ENCODE measurements at places on chromosomes 6 and 20.

- DNase-seq = no peak
These were observed 20.3 kb downstream of the SNTA1 start for GRCh38 chr20:33423141-33423834.

DNA sequence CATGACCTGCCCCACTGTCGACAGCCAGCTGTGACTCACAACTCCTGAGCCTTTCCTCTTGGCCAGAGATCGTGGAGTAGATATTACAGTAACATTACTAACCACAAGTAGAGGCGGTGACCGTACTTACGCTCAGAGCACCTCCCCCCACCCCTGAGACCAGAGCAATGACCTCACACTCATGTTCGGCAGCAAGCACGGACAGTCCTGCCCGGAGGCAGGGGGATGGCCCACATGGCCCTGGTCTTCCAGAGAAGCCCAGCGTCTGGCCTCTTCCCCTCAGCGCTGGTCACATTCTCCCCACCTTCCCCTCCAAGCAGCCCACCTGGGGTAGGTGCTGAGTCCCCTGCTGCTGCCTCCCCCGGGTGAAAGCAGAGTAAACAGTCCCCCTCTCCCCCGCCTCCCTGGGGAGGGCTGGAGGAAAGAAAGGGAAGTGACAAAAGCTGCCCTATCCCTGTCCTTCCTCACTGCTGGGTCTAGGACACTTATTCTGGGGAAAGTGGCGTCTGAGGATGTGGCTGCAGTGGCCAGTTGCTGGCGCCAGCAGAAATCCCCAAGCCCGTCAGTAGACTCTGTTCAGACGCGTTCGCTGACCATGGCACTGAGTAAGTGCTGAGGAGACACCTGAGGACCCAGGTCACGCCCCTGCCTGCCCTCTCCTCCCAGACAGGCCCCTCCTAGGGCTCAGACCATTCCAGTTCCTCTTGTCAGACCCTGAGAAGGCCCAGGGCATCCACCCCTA is 68.5 kb downstream of the MRPL14 start:
- DNase-seq = no peak

- no peak for DNase-seq
These were observed 12.6 kb downstream of the DYNLT1 start for GRCh38 chr6:158631678-158632537.

DNA sequence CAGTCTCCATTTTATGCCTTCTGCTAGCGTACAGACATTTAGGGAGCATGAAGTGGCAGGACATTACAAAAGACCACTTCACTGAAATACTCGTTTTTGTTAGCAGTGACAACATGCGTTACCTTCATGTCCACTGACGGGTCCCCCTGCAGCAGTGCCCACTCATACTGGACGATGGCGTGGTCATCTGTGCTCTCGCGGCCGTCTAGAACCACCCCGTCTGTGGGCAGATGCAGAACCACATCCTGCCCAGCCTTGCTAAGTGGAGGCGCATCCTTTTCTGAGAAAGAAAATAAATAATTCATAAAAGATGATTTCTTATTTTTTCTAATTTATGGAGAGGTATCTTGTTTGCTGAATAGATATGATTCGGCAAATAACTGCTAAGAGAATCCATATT is 11.3 kb downstream of the LRP11 start:
- DNase-seq = no peak

- DNase-seq = no peak
These were observed 14.8 kb downstream of the DDX43 start for GRCh38 chr6:73409395-73409794.

- no peak for DNase-seq
These were observed 58.5 kb downstream of the HS3ST5 start for GRCh38 chr6:114284281-114284680.

- DNase-seq = no peak
These were observed 132.6 kb downstream of the PRL start for GRCh38 chr6:22164236-22164635.

DNA sequence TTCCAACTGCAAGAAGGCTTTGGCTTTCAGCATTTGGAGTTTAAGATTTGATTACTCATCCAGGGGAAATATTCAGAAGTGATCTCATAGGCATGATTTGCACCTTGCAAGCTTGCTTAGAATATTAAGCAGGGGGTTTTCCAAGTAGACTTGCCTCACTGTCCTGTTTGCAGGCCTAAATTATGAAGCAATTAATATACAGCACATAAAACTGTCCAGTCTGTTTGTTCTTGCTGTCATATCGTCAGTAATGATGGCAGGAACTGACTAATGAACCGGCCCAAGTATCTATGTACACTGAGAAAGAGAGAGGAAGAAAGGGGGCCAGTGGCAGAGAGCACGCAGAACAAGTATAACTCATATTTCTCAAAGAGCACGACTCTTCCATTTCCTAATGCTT is 212.5 kb upstream of the SUPT3H start:
- no peak for DNase-seq

- peak; percentile 3 for DNase-seq
These were observed 287.6 kb upstream of the SOX4 start for GRCh38 chr6:21305893-21306332.

DNA sequence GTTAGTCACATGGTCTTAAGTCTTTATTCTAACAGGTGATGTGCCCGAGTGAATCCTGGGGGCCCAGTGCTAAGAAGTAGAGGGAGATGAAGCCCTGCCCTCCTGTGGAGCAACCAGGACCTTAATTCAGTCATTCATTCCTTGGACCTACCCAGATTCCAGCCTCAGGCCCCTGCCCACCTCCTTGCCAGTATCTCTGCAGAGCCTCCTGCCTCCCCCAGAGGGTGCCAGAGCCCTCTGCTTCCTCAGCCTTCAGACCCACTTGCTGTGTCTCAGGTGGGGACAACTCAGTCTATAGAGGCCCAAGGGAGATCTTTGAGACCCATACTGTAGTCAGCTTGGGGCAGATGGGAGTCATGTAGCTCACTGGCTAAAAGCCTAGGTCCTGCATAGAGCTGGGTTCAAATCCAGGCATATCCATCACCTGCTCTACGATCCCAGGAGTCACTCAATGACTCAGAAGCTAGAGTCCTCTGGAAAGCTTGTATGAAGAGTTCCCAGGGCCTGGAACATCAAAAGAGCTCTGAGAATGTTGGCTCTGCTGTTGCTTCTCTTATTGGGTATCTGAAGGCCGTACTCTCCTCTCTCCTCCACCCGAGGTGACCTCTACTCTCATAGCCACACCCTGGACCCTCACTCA is 3.9 kb upstream of the SIGLEC1 start:
- DNase-seq = no peak

DNA sequence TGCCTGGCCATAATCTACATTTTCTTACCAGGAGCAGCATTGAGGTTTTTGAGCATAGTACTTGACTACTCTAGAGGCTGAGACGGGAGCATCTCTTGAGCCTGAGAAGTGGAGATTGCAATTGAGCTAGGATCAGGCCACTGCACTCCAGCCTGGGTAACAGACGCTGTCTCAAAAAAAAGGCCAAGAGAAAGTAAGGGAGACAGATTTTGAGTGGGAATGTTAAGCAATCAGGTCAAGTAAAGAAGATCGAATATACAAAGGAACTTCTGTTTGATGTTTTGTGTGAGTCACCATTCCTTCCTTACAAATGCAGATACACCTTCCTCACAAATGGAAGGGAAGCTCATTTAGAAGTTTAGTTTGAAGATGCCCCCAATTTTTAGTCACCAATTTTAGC is 4.4 kb downstream of the PNRC1 start:
- no peak for DNase-seq

GRCh38 chr6:12291071-12291838 is 1.1 kb downstream of the EDN1 start:
- DNase-seq = no peak

- no peak for DNase-seq
These were observed 508.9 kb upstream of the JAG1 start for GRCh38 chr20:11182720-11183119.

DNA sequence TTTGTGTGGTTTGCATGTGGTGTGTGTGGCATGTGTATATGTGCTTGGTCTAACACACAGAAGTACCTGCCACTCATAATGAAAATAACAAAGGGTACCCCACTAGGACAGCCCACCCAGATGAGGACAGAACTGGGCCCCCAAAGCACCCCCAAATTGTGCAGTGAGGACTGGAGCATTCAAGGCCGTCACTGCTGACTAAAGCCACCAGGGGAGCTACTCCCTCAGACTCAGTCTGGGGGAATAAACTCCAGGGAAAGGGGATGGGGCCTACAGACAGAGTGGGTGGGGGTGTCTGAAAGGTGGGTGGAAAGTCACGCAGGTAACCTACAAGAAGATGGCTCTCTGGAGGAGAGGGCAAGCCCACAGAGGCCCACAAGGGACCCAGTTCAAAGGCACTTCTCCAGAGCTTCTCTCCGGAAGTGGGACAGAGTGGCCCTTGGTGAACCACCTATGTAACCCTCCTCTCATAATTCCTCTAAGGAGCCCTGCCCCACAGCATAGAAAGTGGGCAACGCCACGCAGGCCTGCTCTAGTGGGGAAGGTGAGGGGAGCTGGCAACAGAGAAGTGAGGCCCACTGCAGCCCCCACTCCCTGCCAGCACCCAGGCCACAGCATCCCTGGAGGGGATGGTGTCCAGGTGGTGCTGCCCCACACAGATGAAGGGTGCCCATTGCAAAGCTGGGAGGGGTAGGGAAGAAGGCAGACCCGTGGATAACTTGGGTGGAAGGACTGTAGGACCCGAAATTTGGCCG is 122.8 kb upstream of the MAFB start:
- DNase-seq = no peak

- DNase-seq = no peak
These were observed 119.9 kb upstream of the ARID1B start for GRCh38 chr6:156657296-156657695.

DNA sequence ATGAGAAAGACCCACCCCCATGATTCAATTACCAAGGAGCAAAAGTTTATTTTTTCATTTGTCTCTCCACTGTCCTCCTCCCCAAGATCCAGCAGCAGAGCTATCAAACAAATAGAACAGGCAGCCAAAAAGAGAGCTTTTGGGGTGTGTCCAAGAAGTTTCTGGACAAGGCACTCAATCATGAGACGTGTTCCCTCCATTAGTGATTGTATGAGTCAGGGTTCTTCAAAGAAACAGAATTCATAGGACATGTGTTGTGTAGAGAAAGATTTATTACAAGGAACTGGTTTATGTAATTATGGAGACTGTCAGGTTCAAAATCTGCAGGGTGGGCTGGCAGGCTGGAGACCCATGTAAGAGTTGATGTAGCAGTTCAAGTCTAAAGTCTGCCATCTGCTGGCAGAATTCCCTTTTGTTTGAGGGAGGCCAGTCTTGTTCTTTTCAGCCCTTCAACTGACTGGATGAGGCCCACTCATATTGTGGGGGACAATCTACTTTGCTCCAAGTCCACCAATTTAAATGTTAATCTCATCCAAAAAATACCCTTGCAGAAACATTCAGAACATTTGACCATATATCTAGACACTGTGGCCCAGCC is 248.1 kb upstream of the OPRM1 start:
- no peak for DNase-seq

- no peak for DNase-seq
These were observed 508.3 kb downstream of the BMP2 start for GRCh38 chr20:7275645-7276237.

GRCh38 chr20:60892095-60892813 is 359.8 kb upstream of the CDH4 start:
- no peak for DNase-seq

- no peak for DNase-seq
These were observed at the start of gene OPRM1 for GRCh38 chr6:154039231-154039842. Gene OPRM1 (plus strand): TSS chr6:154039240. CDS start chr6:154039545, 305 bp downstream.

DNA sequence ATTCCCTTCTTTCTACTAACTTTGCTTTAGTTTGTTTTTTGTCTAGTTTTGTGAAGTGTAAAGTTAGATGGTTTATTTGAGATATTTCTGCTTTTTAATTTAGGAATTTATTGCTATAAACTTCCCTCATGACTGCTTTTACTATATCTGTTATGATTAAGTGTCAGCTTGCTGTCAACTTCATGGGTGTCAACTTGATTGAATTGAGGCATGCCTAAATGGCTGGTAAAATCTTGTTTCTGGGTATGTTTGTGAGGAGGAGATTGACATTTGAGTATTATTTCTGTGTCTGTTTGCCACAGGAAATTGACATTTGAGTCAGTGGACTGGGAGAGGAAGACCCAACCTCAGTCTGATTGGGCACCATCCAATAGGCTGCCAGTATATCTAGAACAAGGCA is 1147.0 kb upstream of the EYS start:
- no peak for DNase-seq

DNA sequence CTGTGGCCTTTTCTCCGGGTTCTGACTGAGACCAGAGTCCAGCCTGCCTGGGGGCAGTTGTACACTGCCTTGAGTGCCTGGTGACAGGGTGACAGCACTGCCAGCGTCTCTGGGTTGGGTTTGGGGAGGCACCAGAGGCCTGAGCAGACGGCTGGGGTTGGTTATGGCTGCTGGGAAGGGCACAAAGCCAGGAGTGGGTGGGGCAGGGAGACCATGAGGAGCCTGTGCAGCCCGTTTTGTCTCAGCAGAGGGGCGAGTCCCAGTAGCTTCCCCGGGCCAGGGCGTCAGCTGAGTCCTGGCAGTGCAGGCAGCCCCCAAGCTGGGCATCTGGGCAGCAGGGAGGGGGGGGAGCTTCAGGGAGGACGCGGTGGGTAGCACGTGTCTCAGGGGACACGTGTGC is 15.3 kb upstream of the SULF2 start:
- no peak for DNase-seq

GRCh38 chr6:80959034-80959433 is 793.4 kb downstream of the TENT5A start:
- DNase-seq = no peak

DNA sequence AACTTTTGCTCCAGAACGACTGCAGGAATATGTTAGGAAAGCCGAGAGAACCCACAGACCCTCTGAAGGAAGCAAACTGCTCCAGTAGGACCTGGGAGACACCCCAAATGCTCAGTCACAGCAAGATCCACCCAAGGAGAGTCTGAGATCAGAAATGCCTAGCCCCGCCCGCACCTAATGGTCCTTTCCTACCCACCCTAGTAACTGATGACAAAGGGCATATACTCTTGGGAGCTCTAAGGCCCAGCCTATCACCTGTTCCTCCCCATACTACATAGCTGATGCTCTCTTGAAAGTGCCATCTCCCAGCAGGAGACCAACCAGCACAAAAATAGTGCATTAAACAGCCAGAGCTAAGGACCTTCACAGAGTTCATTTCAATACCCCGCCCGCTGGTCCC is 67.6 kb downstream of the CD2AP start:
- no peak for DNase-seq

DNA sequence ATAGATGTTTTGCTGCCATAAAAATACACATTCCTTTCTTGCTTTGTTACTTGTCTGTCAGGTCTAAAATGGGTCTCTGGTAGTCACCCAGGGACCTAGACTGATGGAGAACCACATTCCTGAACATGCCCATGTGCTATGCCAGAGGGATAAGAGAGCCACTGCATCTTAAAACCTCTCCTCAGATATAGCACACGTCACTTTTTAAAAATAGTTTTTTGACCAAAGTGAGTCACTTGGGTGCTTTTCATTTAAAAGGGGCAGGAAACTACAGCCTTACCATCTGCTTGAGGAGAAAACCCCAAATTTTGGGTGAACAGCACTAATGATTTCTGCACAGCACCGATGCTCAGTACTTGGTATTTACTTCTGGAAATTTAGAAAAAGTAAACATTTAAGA is 197.8 kb downstream of the OGFRL1 start:
- no peak for DNase-seq
